ENCODE measurements at places on chromosomes 3 and 15.

- DNase-seq = no peak
Observed at GRCh38 chr3:143973259-143974021, 1.8 kb downstream of the DIPK2A start.

DNA sequence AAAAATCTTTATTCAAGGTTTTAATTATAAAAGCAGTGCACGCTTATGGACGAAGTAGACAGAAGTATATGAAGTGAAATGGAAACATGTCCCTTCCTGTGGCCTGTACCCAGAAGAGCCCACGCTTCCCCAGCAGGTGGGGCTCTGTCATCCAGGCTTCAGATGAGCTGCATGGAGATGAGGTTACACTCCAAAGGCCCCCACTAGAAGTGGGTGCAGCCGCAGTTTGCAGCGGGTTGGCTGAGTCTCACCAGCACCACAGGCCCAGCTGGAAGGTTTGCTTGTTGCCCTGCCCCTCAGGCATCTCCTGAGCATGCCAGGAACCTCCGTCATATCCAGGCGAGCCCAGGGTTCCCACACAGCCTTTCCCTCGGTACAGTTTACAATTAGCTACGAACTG lies 33.1 kb downstream of the PRR20G start:
- DNase-seq = peak; percentile 57

DNA sequence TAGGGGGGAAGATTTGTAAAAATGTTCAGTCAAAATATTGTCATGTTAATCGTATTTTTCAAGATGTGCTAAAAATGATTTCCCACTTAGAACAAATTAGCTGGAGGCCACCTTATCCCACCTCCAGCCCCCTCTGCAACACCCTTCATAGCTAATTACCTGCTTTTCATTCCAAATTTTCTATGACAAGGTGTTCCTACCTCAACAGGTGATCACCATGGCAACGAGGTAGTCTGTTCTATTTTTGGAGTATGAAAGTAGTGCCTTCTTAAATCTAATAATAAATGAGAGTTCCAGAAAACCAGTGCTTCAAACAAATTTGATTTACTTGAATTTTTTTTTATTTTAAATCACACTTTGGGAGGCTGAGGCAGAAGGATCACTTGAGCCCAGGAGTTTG lies 149.8 kb downstream of the FNDC3B start:
- no peak for DNase-seq

GRCh38 chr3:70728311-70728710 lies 415.9 kb upstream of the MDFIC2 start:
- no peak for DNase-seq

GRCh38 chr3:191260431-191261303 lies 61.6 kb downstream of the OSTN start:
- no peak for DNase-seq

- DNase-seq = no peak
Observed at GRCh38 chr15:44802336-44802735, 66.0 kb downstream of the TRIM69 start.

DNA sequence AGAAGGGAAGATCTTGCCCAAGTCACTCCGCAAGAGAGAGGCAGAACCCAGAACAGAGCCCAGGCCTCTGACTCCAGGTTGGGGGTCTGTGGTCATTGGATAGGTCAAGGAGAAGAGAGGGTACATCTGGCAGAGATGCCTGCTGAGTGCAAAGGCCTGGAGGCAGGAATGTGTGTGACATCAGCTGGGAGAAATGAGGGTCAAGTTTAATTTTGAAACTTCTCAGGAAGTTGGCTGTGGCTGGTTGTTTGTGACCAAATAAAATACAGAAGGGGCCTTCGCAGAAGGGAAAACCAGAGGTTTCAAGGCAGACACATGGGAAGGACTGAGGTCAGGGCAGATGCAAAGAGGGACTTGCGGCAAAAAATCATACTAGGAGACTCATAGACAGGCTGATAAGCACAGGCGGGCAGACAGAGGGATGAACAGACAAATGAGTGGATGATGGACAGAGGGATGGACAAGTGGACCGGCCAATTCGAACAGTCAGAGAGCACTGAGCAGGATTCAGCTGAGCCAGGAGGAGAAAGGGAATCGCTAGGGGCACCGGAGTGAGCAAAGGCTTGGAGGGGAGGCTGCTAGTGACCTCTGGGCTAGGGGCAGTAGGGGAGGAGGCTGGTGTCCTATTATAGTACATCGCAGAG lies 28.8 kb upstream of the CACNA2D2 start:
- no peak for DNase-seq

DNA sequence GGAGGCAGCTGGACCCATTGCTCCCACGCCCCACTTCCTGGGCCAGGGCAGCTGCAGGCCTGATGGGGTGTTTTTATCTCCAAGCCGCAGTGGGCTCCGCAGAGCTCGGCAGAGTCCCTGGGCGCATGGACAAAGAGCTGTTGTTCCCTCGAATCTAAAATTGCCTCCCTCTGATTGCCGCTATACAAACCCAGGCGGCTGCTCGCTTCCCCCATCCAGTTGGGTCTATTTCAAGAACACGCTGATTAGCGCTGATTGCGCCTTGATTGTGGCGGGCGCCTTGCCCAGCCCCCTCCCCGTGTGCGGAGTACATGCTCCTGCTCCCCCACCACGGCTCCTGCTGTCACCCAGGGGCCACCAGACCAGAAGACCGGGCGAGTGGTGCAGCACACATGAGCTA lies 43.4 kb upstream of the SLC6A1 start:
- DNase-seq = no peak

GRCh38 chr3:29281344-29282241 lies 722 bp downstream of the RBMS3 start:
- no peak for DNase-seq

DNA sequence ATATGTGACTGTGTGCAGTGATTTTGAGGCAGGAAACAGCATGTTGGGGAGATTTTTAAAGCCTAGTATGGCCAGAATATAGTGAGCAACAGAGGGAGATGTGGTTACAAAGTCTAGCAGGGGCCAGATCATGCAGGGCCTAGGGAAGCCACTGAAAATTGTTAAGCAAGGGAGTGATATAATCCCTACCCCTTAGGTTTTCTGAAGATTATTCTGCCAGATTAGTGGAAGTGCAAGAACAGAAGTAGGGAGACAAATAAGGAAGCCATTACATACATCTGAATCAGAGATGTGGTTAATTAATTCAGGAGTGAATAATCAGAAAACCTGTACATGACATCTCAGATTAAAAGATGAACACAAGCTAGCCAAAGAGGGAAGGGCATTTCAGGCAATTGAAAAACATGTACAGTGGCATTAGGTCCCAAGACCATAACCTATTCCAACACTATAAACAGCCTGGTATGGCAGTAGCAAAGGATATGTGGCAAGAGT lies 54.8 kb downstream of the MSL2 start:
- DNase-seq = no peak

DNA sequence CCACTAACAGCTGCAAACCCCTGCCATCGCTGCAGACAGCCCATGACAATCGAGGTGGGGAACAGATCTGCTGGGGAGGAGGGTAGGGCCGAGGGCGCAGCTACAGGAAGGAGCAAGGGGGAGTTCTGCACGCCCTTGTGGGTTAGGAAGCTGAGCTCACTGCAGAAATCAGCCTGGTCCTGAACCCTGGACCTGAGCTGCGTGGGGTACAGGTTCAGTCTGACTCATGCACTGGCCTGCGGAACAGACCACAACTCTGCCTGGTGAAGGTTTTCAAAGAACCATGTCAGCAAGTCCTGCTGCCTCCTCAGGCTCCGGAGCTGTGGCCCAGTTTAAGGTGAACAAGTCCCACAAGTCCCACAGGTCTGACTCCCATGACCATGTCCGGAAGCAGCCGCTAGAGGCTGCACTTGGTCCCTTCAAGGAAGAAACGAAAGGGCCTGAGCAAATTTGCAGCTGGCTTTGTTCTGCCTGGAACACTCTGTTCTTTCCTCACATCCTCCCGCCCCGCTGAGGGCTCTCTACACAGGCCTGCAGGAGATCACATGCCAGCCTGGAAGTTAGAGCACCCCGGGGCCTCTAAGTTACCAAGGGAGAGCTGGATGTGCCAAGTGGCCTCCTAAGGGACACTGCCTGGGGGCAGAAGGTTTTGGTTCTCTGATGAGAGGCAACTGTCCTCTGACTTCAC lies 49.4 kb upstream of the AKAP13 start:
- DNase-seq = peak; percentile 89

GRCh38 chr3:120093119-120093910 lies 932 bp downstream of the GSK3B start:
- peak; percentile 16 for DNase-seq

DNA sequence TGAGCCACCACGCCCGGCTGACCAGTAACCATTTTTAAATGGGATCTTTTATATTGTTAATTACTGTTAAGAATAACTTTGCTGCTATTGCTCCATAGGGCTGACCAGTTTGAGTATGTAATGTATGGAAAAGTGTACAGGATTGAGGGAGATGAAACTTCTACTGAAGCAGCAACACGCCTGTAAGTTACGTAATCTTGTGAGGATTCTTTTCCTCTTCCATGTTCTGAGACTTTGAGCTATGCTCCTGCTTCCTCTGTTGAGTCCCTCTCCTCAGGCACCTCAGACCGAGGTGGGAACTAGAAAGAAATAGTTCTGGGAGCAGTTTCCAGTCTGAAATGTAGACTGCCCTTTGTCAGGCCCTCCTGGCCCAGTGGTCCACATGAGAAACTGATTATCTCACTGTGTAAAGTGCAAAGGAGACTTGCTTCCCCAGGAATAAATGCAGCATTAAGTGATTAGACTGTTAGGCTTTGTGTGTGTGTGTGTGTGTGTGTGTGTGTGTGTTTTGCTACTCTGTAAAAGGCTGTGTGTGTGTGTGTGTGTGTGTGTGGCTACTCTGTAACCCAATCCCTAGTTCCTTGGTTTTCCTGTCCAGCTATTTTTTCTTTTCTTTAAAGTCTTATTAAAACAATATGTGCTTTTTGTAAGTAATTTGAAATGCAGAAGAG lies 5.2 kb downstream of the POLR2H start:
- no peak for DNase-seq

- no peak for DNase-seq
Observed at GRCh38 chr15:40877694-40878093, 3.7 kb upstream of the RHOV start.
